Amniotic stem cell (primary cell): ENCODE measurements at places on chromosomes 1 and 21.

GRCh38 chr1:171802207-171802606 lies 20.7 kb downstream of the METTL13 start:
- no peak for DNase-seq

DNA sequence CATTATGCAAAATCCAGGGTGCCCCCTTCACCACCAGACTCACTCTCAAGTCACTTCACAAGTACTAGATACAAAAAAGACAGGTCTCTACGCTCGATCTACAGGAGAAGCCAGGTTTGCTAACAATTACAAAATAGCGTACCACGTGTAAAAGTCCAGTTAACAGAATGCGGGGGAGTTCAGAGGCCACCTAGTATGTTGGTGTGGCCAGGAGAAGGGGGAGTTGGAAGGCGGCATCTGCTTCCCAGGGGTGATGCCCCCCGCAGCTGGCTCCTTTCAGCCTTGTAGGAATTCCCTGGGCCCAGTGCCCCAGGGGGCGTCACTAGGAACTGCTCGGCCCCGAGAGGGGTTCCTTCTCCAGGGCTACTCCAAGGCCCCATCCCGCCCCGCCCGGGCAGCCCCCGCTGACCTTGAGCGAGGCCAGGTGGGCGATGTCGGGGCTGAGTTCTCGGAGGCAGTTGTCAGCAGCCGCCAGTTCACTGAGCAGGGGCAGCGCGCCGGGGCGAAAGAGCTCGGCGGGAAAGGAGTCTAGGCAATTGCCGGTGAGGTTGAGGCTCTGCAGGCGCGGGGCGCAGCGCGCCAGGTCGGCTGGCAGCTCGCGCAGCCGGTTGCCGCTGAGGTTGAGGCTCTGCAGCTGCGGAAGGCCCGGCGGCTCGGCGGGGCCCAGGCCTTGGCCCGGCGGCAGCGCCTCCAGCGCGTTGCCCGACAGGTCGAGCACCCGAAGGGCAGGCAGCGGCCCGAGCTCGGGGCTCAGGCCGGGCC lies 664 bp downstream of the LRRC47 start:
- DNase-seq, result no peak

GRCh38 chr1:227673441-227673840 lies 61.7 kb downstream of the JMJD4 start:
- no peak for DNase-seq

DNA sequence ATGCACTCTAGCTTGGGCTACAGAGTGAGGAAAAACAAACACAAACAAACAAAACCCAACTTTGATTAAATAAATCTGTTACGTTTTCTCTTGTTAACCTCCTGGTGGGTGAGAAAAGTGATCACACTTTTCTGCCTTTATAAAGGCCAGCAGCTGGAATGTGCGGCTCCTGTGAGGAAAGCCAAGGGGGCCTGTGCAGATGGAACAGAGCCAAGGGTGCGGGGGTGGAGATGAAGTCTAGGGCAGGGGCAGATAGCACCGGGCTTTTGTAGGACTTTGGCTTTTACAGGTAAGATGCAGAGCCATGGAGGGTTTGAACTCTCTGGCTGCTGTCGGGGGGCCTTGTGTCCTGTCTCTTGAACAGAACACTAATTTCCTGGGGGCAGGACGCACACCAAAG lies 40.7 kb upstream of the GPR37L1 start:
- DNase-seq, result no peak

- no peak for DNase-seq
These were observed 45.3 kb downstream of the SASS6 start for GRCh38 chr1:100087396-100087795.

DNA sequence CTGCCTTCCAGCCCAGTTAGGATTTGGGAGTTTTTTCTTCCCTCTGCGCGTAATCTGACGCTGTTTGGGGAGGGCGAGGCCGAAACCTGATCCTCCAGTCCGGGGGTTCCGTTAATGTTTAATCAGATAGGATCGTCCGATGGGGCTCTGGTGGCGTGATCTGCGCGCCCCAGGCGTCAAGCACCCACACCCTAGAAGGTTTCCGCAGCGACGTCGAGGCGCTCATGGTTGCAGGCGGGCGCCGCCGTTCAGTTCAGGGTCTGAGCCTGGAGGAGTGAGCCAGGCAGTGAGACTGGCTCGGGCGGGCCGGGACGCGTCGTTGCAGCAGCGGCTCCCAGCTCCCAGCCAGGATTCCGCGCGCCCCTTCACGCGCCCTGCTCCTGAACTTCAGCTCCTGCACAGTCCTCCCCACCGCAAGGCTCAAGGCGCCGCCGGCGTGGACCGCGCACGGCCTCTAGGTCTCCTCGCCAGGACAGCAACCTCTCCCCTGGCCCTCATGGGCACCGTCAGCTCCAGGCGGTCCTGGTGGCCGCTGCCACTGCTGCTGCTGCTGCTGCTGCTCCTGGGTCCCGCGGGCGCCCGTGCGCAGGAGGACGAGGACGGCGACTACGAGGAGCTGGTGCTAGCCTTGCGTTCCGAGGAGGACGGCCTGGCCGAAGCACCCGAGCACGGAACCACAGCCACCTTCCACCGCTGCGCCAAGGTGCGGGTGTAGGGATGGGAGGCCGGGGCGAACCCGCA lies at the start of gene PCSK9:
Gene PCSK9, plus strand, starts transcription at position 207 of the 741 bp plus-strand sequence. Its CDS starts 290 bp downstream, at position 497.
- DNase-seq, result no peak

- DNase-seq, result no peak
These were observed 50.1 kb downstream of the NDUFS5 start for GRCh38 chr1:39076127-39076798.

DNA sequence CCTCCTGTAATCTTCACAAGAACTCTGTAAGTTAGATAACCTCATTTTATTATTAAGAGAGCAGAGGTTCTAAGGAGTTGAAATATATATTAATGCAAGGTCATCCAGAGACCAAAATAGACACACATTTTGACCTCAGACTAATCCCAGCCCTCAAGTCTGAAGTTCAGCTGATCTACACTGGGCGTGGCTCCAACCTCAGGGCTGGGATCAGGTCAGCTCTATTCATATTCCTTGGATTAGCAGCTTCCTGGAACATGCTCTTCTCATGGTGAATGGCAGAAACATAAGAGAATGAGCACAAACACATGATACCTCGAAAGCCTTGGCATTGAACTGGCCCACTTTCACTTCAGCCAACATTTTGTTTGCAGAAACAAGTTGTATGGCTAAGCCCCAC lies 200.8 kb upstream of the ST6GALNAC5 start:
- no peak for DNase-seq

DNA sequence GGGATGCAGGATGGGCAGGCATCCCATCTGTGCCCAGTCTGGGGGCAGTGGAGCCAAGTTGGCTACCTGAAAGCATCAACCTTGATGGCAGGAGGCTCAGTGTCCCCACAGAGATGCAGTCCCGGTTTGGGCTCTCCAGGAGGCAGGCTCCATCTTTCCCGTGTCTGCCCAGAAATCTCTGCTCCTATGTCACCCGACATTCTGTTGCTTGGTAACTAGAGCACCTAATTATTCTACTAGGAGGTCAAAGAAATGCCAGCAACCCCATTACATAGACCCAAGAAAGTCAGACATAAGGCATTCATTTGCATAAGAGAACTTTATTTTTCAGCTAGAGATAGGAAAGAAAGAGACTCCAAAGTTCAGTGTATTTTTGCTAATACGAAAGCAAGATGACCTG lies 100.3 kb upstream of the BACE2 start:
- no peak for DNase-seq

- no peak for DNase-seq
These were observed 143.9 kb downstream of the NTPCR start for GRCh38 chr1:233094269-233094668.

GRCh38 chr1:43861337-43861736 lies 72.3 kb upstream of the ARTN start:
- no peak for DNase-seq

DNA sequence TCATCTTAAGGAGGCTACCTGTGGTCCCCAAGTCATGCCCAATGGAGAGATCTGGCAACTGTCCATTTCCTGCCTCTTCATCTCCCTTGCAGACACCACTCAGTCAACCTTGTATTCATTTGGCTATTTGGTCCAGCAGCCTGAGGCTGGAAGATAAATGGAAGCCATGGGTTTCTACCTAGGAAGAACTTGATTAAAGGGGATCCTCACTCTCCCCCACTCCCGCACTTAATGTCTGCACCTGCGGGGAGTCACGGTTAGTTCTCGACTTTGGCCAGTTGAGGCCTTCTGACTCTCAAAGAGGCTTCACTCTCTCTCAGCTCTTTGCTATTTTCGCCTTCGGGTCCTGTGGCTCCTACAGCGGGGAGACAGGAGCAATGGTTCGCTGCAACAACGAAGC lies 8.4 kb upstream of the ATXN7L2 start:
- DNase-seq, result no peak

- no peak for DNase-seq
These were observed 125.2 kb downstream of the PLXNA2 start for GRCh38 chr1:208118841-208119606.

GRCh38 chr1:193754732-193755427 lies 568.5 kb upstream of the B3GALT2 start:
- DNase-seq, result no peak

DNA sequence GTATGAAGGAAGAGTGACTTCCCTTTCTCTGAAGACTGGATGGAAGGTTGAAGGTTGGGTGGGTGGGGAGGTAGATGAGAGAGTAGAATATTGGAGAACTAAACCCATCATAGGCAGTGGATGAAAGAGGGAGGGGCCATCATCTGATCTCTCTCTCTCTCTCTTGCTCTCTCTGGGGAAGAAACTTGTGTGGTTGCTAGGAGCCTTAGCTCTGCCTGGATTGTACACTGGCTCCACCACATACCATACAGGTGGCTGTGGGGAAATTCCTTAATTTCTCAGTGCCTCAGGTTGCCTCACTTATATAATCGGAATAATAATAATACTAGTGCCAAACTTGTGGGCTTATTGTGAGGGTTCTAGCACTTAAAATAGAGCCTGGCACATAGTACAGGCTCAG lies 9.5 kb downstream of the XCL1 start:
- DNase-seq, result no peak

DNA sequence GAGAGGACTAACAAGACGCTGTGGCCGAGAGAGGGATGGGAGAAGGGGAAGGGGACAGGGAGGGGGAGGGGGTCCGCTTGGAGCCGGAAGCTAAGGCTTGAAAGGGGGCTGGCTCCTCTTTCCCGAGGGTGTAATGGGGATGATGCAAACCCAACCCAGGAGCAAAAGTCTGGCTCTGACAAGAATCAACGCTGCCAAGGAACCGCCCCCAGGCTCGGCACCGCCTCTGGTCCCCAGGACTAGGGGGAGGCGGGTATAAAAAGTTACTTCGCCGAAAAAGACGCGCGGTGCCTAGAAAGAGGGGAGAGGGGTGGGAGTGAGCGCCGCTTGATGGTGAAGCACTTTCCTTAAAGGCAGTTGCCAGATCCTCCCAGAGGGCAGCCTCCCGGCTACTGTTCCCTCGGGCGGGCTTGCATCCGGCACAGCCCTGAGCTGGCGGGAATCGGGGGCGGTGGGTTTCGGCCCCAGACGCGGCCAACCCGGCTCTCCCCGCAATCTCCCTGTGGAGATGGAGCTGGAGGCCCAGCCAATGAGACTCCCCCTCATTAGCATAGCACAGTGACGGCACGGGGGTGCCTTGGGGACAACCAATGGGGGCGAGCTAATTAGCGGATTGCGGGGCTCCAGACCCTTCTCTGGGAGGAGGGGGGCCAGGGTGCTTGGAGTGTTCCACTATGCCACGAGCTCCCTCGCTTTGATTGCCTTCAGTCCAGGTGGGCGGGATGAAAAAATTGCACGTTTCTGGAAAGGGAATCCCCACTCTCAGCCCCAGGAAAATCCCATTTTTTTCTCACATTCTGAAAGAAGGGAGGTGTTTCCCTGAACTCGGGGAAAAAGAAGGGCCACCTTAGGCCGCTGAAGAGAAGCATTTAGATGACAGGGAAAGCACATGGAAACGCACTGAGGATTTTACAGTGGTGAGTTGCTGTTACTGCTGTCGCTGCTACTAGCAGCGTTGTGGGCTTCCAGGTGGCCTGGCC lies at the start of gene KCNT2:
Gene KCNT2, minus strand, starts transcription at position 51 of the 980 bp plus-strand sequence. CDS start 131 bp downstream, outside the sequence.
- peak; percentile 22 for DNase-seq

DNA sequence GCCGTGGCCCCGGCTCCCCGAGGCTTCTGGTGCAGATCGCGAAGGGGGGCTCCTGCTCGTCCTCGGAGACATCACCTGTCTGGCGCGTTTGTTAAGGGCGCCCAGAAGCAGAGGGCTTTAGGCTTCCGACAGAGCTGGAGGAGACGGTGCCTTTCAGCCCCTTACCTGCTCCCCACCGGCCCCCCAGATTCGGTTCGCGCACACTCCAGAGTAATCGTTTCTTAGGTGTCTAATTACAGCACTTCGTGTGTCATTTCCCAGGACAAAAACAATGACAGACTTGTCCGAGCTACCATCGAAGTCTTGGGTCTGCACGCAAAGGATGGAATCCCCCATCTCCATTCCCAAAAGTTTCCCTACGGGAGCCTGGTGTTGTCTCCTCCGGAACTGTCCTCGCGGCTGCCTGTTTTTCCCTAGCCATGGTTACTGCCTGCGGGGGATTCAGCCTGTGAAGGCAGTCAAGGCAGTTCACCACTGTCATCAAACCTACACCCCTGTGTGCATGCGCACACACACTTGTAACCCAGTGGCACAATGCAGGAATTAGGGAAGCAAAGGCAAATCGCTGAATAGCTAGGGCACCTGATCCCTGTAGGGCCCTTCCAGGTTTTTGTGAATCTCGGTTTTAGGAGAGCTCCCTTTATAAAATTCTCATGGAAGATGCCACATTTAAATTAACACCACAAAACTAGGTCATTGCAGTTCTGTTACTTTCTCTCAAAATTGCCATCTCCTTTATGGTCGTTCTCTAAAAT lies 738 bp upstream of the CDC42BPA start:
- DNase-seq, result no peak

DNA sequence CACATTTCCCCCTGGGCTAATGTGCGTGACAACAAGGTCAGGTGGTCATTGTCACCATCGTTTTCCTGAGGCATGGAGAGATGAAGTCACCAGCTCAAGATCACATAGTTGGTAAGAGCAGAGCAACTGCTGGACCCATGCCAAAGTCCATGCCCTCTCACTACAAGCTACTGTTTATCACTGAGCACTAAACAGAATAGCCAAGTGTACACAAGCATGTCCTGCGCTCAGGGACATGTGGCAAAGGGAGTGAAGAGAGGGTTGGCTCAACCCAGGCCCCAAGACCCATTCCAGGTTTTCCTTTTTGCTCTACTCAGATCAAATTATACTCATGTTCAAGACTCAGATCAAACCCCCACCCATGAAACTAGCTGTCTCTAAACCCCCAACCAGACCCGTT lies 20.8 kb downstream of the LRRC52 start:
- no peak for DNase-seq
